ENCODE measurements at places on chromosomes 2 and 18.
A peak's percentile ranks its signal among the peaks of the same experiment; 100 is the strongest.

- no peak for DNase-seq
Observed at GRCh38 chr2:217552081-217552480, 450.7 kb downstream of the TNS1 start.

DNA sequence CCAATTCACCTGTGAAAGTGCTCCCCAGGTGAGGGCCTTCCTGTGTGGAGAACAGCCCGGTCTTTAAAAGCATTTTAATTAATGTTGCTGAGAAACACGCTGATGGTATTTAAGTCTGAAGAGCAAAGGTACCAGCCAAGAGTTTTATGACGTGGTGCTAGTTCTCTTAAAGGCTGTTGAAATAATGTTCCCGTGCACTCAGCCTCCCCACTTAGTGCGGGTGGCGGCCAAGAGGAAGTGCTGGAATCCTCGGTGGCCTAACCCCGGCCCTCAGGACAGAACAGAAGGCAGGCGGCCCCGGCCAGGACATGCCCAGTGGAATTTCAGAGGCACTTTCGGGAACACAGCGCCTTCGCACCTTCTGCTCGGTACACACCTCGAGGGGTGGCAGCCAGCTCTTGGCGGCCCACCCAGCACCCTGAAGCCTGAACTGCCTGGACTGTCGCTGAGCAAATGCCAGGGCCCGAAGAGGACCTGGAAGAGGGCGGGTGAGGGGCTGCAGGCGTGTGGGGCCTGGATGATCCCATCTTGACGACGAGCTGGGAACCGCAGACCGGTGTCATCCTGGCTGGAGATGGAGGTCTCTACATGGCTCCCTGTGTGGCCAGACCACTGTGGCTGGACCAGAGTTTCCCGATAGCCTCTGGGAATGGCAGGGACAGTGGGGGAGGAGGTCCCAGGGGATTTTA is 142.9 kb downstream of the ASB1 start:
- DNase-seq: no peak

DNA sequence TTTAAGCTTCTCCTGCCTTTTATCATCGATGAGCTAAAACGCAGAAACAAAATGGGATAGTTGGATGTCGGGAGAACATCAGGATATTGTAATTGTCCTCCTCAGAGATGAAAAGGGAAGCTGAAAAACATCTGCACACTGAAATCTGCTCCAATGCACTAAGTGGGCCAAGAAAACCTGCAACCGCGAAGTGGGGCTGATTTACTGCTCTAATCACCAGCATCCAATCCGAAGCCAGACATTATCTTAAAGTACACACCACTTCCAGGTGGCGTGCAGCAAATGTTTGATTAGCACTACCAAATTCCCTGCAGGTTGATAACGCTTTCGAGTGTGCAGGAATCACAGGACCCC is 230.3 kb upstream of the SLC14A2 start:
- DNase-seq: no peak

DNA sequence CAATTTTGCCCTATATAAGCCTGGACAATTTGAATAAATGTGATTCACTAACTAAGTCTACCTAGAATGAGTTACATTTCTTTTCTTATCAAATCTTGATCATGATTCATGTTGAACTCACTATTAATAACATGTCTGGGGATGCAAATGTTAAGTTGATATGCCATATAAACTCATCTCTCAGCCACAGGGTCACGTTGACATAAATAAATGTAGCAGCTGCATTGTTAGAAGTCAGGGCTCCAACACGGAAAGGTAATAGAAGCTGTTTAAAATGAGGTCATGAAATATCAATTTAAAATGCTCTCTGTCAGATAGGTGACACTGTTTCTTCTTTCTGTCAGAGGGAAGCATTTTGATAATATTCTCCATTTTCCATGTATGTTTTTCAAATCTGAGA is 521.9 kb downstream of the CCDC85A start:
- DNase-seq: no peak

- DNase-seq: no peak
Observed at GRCh38 chr2:38583524-38583923, 19.2 kb downstream of the HNRNPLL start.

DNA sequence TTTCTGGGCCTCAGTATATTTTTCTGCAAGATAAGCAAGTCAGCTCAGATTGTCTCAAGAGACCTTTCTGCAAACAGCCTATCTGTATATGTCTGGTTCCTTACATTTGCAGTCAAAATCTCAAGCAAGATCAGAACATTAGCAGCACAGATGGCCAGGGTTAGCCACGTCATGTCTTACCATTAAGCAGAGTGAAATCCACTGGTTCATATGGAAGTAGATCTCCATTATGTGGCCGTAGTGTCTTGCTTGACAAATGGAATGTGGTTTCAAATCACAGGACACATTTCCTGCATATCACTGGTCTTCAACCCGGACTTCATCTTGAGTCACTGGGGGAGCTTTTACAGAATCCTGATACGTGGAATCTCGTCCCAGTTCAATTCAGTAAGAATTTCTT is 500.2 kb downstream of the FBXO15 start:
- no peak for DNase-seq

- no peak for DNase-seq
Observed at GRCh38 chr2:176096986-176097819, 2.4 kb upstream of the HOXD12 start.

GRCh38 chr2:178800510-178800909 is 6.7 kb downstream of the TTN start:
- no peak for DNase-seq

DNA sequence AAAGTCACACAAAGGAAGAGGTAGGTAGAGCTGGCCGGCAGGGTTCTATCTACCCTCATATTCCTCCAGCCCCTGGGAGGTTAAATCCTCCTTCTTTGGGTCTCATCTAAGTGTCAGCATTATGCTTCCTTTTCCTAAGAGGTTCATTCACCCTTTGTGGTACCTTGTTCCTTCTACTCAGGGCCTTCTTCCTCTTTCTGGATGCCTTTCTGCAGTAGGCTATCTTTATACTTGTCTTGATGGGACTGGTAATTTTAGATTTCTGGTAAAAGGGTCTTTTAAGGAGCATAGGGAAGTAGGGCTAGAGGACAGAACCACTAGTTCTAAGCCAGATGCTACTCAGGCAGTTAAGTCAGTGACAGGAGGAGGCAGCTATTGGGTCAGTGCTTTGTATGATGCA is 13.7 kb upstream of the TNP1 start:
- no peak for DNase-seq

GRCh38 chr2:225040856-225041206 is 1.4 kb downstream of the DOCK10 start:
- DNase-seq: no peak

DNA sequence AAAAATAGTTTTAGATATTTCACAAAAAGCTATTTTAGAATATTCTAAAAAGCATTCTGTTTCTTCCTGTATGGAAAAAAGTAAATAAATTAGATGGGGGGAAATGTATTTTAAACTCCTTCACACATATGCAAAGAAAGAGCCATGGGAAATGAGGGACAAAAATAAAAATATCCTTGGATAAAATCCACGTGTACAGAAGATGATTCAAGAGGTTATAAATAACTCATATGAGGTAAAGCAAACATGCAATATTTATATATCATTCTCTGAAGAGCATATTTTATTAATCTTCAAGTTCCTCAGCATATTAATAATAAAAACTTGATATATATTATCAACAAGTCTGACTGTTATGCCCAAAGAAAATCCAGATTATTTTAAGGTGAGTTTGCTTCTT is 8.8 kb upstream of the GFPT1 start:
- DNase-seq: no peak

DNA sequence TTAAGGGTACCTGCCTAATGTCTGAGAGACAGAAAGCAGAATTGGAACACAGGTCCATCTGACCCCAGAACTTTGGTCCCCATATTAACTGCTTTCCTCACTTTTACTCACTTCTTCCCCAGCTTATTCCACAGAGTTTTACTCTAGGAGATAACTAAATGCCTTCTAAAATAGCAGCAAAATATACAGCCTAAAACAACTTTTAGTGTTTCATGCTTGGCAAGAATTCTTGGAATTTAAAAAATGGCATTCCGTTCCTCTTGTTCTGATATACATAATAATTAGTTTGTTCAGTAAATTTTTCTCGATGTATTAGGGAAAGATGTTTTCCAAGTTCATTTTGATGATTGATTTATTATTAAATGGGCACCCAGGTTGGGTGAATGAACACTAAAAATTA is 151.9 kb downstream of the FHOD3 start:
- no peak for DNase-seq

DNA sequence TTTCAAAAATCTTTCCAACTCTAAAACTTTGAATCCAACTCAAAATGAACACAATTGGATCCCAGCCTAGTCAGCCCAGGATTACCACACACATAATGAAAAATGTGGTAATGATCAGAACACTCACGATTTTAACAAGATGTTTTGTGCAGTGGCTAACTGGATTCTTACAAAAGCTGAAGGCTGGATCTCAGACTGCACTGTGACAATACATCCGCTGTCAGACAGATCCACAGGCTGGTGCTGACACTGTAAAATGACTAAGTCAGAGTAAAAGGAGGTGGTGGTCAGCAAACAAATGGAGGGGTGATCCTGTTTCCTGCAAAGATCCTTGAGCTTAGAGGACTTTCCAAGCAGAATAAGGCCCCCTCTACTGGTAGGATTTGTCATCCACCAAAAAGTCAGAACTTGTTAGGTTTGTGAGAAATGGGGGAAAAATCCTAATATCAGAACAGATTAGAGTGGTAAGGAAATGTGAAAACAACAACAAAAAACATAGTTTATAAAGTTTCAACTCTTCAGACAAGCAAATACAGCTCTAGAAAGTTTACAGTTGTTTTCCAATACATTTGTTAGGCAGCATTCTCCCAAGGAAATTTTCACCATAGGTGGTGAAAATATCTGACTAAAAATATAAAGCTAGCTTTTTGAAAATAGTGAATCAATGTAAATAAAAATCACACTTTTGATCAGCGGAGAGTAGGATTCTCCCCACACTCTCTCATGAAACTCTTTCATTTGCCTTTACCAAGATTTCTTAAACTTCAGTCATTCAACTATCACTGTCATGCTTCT is 211.9 kb downstream of the AGPS start:
- peak; percentile 79 for DNase-seq

- DNase-seq: no peak
Observed at GRCh38 chr2:67663776-67664175, 266.6 kb downstream of the ETAA1 start.

DNA sequence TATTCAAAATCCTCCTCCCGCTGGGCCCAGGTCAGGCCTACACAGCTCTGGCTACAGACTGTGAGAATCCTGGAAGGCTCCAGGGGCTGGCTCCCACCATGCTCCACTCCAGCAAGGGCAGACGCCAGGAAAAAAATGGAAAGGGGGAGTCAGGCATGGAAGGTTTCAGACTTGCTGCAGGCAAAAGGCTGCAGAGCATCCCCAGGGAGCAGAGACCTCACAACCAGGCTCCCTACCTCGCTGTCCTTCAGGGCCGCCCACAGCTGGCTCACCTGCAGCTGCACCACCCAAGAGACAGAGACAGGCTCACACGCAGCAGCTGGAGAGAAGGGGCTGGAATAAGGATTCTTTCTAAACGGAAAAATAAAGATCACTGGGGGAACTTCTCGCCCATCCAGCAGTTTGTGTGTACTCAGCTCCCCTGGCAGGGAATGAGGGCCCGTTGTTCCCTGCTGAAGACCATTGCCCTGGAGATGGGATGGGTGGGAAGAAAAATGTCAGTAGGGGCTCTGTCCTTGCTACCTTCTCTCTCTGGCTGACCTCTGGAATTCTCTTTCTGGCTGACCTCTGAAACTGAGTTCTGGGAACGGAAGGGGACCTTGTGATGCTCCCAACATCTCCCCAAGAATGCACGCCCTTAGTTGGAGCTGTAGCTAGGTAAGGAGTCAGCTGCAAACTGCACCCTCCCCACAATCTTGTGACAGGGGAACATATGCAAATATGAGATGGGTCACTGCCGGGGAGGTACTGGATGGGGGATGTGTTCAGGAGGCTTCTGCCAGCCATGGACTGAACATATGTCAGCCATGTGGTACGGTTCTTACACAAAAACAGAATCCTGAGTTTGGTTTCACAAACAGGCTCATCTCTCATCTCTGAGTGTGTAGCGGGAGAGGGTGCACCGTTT is 34.5 kb downstream of the BCL2 start:
- DNase-seq: no peak

DNA sequence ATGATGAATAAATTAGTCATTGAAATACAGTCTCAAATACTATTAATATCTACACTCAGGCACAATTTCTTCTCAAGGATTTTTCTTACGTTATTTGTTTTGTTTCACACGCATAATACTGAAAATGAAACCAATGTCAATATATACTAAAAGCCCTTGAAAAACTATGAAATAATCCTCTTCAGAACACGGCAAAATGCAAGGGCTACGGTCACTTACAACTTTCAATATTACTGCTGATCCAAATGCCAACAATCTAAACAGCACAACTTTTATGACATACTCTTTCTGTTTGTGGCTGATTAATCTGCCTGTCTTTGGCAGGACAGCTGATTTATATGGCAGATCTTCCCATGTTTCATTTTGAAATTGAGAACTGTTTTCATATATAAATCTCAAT is 68.3 kb downstream of the LRPPRC start:
- DNase-seq: no peak

DNA sequence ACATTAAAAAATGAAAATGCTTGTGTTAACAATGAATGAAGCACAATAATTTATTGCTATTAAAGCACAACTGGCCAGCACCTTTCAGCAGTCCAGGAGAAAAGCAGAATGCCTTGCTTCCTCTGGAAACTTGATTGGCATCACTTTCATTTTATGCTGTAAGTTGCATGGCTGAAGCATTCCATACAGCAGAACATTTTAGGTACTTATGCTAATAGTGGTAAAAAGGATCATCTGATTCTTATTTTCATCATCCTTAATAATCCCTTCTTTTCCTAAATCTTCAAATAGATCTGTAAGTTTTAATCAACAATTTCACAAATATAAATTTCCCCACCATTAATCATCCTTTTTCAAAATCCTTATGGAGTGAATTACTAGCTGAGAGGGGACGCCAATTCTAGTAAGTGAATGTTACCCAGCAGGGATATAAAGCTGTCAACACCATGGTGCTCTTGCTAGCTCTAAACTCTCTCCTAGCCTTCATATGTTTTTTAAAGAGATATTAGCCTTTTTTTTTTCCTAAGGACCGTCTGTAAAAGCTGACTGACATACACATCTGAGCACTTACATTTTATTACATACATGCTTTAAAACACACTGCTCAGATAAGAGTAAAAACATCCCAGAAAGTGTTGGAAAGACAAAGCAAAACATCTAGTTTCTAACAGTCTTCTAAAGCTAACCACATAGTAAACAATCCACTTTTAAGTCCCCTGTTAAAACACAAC is 5.3 kb downstream of the SATB2 start:
- DNase-seq: no peak

GRCh38 chr18:77146249-77147080 is 13.9 kb upstream of the MBP start:
- no peak for DNase-seq

GRCh38 chr2:205086662-205087061 is 541.4 kb downstream of the PARD3B start:
- peak; percentile 16 for DNase-seq

DNA sequence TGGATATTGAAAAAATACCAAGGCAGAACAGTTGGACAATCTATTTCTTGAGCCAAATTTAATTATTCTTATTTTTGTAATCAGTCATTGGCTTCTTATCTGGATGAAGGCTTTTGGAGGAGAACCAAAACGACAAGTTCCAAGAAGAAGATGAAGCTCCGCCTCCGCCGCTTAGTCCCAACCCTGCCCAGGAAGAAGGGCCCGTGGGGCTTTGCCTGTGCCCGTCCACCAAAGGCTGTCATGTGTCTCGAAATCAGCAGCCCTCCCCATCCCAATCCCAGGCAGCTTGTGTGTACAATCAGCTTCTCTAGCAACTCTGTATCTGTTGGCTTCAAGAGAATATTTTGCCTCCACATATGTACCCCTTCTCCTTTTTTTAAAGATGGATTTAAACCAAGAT is 24.6 kb downstream of the PTRHD1 start:
- no peak for DNase-seq

GRCh38 chr18:76689646-76690264 is 132.6 kb upstream of the ZNF236 start:
- no peak for DNase-seq

Data from GM04504 (cell line).